ENCODE measurements at places on chromosomes 16 and 17.

DNA sequence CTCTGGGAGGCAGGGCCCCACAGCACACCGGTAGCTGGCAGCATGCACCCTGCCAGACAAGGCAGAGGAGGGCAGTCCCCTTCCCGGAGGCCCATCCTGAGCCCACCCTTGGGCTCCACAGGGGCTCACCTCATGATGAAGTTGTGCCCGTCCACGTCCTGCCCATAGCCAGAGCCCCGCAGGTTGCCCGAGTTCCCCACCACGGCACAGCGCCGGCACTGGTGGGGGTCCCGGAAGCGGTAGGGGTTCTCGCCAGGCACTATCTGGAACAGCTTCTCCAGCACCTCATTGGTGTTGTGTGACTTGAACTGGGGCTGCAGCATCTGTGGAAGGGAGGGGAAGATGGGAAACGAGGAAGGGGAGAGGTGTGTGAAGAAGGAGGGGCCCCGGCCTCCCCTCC, 44.0 kb downstream of the ST3GAL2 start:
- no peak for DNase-seq

- DNase-seq, result no peak
Observed at GRCh38 chr16:74224828-74225612, 71.6 kb upstream of the PSMD7 start.

GRCh38 chr16:3256146-3256865, at the start of gene MEFV:
MEFV (minus strand) TSS chr16:3256633; CDS start chr16:3256587, 46 bp downstream.
- no peak for DNase-seq

GRCh38 chr17:20189302-20189701, 180.1 kb downstream of the SPECC1 start:
- DNase-seq, result no peak

All from pancreas (tissue), 10 donors.